ENCODE measurements at places on chromosomes 7 and 10.

- DNase-seq, result no peak
Measured at GRCh38 chr10:70784471-70784870, 706 bp downstream of the TBATA start.

DNA sequence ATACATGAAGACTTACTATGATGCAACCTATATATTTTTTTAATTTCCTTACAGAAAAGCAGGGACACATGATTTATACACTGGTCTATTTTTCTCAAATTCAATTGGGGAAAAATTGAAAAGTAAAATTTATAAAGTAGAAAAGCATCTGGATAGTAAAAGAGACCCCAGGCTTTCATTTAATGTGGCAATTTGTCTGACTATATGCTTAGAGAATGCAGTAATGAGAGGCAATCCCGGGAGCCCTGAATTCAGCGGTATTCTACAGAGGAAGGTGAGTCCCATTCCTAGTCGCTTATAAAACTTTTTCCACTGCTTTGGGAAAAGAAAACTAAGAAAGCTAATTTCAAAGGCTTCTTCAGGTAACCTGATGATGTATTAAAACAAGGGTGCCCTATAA, 167.1 kb downstream of the SEMA3D start:
- DNase-seq, result no peak

DNA sequence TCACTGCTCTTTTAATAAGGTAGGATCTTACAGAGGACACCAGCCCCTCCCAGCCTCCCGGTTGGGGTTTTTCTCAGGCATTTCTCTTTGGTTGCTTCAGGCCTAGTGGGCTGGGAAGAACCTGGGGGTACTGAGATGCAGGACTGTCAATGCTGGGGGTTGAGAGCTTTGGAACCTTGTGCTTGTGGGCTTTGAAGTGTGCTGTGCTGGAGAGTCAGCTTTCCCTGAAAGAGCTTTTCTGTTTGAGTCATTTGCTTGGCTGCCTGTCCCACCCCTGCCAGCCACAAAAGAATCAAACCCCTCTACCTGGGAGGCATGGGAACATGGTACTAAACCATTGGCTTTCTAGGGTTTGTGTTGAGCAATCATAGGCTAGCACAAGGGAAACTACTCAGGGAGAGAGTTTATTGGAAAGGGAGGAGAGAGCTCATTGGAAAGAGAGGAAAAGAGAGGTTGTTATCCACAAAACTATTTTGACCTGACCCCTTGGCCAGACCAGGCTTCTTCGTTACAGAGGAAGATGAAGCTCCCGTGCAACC, 1.4 kb downstream of the SCD start:
- no peak for DNase-seq

GRCh38 chr7:116216956-116217571, 6.7 kb downstream of the TES start:
- no peak for DNase-seq

GRCh38 chr10:91210014-91210413, 10.4 kb upstream of the PCGF5 start:
- DNase-seq, result no peak

- DNase-seq, result no peak
Measured at GRCh38 chr10:127198721-127199120, 2.3 kb upstream of the INSYN2A start.

GRCh38 chr7:133290676-133291333, 37.9 kb downstream of the EXOC4 start:
- no peak for DNase-seq

GRCh38 chr10:15792777-15793176, 67.5 kb downstream of the MINDY3 start:
- no peak for DNase-seq

DNA sequence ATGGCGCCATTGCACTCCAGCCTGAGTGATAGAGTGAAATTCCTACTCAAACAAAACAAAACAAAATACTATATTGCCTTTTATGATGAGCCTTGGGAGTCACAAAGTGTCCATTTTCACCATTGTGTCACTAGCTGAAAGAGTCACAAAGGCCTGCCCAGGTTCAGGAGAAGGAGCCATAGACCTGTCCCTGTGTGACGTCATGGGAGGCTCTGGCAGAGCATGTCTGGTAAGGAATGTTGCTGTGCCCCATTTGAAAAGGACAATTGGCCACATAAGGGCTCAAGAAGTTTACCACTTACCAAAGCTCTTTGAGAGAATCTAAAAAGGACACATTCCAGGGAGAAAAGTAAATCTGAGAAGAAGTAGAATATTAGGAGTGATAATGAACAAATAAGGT, 367.7 kb downstream of the SDK1 start:
- DNase-seq, result no peak

DNA sequence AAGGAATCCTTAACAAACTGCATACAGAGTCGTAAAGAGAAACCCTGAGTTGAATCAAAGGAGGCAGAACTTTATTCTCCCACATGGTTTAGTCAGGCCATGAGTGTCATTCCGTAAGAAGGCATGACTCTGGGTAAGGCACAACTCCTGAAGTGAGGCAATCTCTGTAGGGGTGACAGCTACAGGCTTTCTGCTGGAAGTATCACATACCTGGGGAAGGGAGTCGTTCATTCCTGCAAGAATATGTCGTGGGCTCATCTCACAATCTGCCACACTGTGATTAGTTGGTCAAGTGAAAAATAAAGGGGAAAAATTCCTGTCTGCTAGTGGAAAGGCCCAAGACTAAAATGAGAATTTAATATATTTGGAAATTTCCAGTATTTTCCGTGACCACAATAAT, 392.6 kb downstream of the POM121L12 start:
- DNase-seq, result no peak

- peak; percentile 72 for DNase-seq
Measured at GRCh38 chr10:69567920-69568319, 5.3 kb downstream of the NEUROG3 start.

GRCh38 chr7:157634401-157635147, 297.8 kb downstream of the DNAJB6 start:
- DNase-seq, result no peak

GRCh38 chr7:148921189-148921588, 37.1 kb upstream of the EZH2 start:
- DNase-seq, result no peak

GRCh38 chr7:157439761-157440160, 103.0 kb downstream of the DNAJB6 start:
- no peak for DNase-seq

DNA sequence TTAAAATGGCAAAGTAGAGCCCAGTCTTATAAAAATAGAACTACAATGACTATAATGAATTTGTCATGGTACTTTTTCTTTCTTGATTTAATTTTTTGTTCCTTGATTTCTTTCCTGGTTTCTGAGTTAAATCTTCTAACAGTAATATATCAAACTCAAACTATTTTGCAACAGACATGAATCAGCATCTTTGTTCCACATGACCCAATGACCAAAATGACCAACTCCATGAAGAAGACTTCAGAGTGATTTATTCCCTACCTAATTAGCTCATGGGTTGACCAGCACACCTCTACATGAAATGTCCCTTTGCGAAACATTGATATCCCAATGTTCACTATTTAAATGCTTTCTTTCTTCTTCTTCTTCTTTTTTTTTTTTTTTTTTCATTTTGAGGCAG, 30.9 kb downstream of the NMT2 start:
- no peak for DNase-seq

GRCh38 chr10:114394531-114394930, 9.8 kb downstream of the AFAP1L2 start:
- no peak for DNase-seq

DNA sequence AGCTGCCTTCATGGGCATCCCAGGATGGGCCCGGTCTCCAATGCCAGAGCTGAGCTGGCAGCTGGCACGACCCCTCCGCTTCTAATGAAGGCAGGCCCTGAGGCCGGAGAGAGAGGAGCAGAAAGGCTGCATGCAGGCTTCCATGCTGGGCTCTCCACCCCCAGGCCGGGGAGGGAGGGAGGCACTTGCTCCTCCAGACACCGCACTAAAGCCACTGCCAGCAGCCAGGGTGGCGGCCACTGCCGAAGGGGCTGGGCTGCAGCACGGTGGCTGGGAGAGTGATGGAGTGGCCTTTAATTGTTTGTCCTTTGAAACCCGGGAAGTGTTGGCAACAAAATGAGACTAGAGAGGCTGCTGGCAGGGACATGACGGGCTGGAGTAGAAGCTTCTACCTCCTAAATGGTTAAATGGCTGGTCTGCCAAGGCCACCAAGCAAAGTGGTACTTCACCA, 236.5 kb downstream of the SKAP2 start:
- DNase-seq, result no peak
